ENCODE measurements at places on chromosomes 7 and 10.

- no peak for DNase-seq
Observed at GRCh38 chr10:132020456-132020855, 38.7 kb upstream of the BNIP3 start.

DNA sequence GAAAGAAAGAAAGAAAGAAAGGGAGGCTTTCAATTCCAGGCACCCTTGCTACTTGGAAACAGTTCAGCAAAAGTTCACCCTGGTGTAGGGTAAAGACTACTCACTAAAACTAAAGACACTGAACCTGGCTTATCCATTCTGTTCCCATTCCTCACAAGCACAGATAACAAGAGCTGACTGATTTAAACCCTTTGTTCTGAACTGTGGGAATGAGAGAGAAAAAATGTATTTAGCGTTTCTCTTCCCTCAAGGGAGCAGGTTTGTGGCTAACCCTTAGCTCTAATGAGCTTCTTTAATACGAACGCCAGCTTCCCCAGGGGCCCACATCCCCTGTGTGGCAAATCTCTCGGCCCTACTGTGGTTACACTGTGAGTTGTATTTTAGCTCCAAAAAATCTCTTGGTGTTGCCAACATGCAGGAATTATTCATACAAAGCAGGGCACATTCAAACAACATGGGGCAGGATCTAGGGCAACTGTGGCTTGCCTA, 23.3 kb downstream of the PRTFDC1 start:
- DNase-seq, result no peak

GRCh38 chr10:72744566-72744965, 52.6 kb downstream of the MCU start:
- no peak for DNase-seq

DNA sequence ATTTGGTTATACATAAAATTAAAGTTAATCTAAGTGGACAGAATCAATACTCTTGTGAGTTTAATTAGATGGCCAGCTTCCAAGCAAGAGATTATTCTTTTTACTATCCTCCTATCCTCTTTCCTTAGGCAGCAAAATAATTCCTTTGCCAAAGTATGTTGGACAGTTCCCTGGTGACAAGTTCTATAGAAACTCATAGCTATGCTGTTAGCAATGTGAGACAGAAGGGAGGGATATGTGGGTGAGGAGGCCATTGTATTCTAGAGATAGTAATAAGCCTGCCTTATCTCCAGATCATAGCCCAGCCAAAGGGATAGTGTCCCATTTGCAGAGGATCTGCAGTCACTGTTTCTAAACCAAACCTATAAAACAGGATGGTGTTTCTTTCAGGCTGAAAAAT, 181.6 kb upstream of the HDAC9 start:
- DNase-seq, result no peak

- no peak for DNase-seq
Observed at GRCh38 chr7:40753455-40753854, 618.6 kb downstream of the SUGCT start.
